Retina (tissue), 1 donor: ENCODE measurements at places on chromosomes 11 and 22.
A peak's percentile ranks its signal among the peaks of the same experiment; 100 is the strongest.

- DNase-seq = peak; percentile 89
Observed at GRCh38 chr11:45899448-45900174, 7.5 kb downstream of the FREY1 start.

DNA sequence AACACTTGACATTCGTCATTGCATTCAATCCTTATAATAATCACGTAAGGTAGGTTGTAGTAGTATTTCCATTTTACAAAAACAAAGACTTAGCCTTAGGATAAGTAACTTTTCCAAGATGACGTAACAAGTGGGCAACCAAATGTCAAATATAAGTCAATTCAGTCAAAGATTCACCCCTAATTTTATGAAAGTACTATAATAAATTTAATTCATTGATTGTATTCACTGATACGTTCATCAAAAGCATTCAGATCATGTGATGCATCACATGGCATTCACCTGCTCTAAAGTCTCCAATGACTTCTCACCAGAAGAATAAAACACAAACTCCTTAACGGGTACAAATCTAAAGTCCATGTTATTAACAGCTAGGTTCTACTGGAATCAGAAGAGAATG lies 2.1 kb downstream of the KIF18A start:
- DNase-seq = no peak

DNA sequence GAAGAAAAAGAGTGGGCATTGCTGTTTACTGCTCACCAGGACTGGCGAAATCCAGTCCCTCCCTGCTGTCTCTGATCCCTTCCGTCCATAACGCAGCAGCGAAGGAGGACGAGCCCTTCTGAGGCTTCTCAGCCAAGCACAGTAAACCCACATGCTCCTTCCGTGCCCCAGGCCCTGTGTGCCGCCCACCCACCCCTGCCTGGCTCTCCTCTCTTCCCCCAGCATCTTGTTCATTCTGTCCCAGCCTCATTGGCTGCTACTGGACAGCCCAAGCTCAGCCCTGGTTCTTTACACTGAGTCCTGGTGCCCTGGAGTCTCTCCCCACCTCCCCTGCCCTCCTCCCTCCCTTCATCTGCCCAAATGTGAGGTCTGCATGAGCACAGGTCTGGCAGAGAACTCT lies 559.7 kb downstream of the BRD1 start:
- DNase-seq = no peak

- no peak for DNase-seq
Observed at GRCh38 chr22:24973872-24974271, 21.4 kb downstream of the KIAA1671 start.

GRCh38 chr22:48594757-48595510 lies 1232.7 kb downstream of the BRD1 start:
- DNase-seq = no peak

GRCh38 chr11:61581931-61582330 lies 1.1 kb upstream of the SYT7 start:
- no peak for DNase-seq

- DNase-seq = no peak
Observed at GRCh38 chr11:113629562-113629961, 76.5 kb downstream of the TMPRSS5 start.

DNA sequence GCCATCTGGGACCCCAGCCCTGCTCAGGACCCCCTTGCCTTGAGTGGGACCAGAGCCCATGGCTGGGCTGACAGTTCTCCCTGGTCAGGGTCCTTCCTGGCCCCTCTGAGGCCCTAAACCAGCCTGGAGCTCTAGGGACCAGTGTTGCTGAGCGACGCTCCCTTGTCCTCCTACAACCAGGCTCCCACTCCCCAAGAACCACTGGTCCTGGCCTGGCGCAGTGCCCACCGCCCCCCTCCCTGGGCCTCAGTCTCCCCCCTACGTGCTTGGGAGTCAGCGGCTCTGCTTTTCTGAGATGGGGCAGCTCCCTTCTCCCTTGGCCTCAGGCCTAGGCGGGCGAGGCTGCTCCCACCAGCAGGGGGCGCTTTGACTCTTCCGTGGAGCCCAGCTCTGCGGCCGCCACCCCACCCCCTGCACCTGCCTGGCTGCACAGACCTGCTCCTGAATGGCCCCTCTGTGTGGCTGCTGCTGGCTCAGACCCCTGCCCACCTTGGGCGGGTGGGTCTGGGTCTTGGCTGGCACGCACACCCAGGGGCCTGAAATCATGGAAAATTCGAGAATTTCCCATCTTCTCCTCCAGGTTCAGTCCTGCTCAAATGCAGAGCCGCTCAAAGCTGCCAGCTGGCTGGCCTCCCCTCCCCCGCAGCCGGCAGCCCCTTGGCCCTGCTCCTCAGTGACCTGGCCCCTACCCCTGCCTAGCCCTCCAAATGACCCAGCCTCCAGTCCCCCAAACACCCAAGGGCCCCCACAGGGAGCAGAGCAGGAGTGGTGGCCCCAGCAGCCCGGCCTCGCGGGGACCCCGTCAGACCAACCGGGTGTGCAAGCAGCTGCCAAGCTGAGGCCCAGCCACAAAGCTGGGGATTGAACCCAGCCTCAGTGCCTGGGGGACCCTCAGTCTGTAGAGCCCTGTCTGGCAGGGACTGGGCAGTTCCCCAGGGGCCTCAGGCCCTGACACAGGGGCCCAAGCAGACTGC lies 9.1 kb downstream of the PRR33 start:
- peak; percentile 91 for DNase-seq

GRCh38 chr22:47599753-47600152 lies 837.3 kb downstream of the TBC1D22A start:
- no peak for DNase-seq

DNA sequence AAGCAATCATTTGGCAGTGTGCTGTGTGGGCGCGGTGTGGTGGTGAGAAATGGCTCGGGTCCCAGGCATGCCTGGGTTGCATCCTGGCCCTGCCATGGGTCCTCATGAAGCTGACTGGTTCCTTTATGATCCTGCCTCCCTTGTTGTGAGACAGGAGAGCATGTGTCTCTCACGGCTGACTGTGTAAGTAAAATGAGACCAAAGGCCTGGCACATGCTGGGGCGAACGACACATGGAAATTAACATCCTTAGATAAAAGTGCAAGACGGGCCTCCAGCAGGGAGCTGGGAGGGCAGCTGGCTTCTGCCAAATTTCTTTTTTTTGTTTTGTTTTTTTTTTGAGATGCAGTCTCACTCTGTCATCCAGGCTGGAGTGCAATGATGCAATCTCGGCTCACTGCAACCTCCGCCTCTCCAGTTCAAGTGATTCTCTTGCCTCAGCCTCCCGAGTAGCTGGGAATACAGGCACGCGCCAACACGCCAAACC lies 9.4 kb upstream of the FBLN1 start:
- no peak for DNase-seq

DNA sequence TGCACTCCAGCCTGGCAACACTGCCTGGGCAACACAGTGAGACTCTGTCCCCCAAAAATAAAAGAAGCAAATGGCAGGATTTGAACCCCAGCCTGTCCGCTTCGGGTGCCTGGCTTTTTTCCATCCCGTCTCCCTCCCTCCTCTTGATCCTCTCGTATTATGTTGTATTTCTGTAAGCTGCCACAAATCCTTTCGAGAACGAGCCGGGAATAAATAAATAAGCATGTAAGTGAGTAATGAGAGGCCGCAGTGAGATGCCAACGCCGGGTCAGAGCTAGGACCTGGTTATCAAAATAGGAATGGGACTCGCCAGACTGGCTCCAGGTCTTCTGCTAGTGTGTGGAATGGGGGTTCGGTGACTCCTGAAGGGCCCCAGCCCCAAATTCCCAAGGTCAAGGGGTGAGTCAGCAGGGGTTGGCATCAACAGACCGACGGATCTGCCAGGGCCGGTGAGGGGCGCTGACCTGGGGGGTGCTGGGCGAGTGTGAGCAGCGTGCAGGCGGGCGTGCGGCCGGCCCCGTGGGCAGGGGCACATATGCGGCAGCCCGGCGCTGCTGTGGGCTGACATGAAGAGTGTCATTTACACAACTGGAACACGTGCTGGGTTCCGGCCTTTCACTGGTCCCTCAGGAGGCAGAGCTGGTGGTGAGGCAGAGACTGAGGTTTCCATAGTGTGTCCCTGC lies 47.8 kb downstream of the FLRT1 start:
- no peak for DNase-seq

DNA sequence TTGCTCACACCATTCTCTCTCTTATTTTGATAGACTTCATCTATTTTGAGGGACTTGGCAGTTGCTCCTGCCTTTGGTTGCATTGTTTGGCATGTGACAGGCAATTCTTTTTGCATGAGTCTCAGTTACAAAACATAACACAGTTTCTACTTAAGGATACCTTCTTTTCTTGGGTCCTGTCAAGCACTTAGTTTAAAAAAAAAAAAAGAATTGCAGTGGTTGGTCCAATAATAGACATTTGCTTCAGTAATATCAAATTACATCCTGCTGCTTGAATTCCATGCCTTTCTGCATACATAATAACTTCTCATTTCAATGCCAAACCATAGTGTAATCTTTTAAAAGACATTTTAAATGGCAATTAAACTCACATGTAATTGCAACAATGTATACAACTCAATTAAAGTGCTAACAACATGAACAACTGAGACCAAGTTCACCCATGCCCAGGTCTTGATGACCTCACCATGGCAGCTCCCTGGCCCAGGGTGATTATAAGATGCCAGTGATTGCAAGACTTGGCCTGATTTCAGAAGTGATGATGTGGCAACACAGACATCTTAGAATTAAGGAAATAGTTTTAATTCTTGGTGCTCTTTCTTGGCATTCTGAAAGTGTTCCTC lies 32.2 kb upstream of the PLET1 start:
- no peak for DNase-seq

GRCh38 chr22:39439170-39439569 lies 17.6 kb upstream of the MGAT3 start:
- no peak for DNase-seq

DNA sequence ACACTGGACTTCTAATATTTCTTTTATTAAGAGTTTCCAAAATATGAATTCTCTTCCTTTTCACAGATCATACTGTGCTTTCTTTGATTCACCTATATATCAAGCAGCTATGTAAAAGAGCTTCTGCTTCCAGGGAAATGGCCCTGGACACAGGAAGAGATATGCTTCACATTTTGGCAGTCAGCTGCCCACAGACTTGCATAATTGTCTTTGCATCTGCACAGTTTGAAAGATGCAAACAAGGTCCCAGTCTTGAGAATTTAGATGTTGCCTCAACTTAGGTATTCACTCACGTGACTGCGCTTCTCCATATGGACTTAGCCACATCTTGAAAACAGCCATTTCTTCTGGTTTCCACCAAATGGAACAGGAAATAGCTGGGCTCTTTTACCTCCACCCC lies 92.3 kb upstream of the POU2AF2 start:
- no peak for DNase-seq

DNA sequence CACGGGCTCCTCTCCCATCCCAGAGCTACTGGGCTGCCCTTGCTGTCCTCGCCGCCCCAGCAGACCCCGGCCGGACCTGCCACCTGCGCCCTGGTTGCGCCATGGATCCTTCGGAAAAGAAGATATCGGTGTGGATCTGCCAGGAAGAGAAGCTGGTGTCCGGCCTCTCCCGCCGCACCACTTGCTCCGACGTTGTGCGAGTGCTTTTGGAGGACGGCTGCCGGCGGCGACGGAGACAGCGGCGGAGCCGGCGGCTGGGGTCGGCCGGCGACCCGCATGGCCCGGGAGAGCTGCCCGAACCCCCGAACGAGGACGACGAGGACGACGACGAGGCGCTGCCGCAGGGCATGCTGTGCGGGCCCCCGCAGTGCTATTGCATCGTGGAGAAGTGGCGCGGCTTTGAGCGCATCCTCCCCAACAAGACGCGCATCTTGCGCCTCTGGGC lies 382 bp downstream of the RASSF10 start:
- DNase-seq = peak; percentile 88

DNA sequence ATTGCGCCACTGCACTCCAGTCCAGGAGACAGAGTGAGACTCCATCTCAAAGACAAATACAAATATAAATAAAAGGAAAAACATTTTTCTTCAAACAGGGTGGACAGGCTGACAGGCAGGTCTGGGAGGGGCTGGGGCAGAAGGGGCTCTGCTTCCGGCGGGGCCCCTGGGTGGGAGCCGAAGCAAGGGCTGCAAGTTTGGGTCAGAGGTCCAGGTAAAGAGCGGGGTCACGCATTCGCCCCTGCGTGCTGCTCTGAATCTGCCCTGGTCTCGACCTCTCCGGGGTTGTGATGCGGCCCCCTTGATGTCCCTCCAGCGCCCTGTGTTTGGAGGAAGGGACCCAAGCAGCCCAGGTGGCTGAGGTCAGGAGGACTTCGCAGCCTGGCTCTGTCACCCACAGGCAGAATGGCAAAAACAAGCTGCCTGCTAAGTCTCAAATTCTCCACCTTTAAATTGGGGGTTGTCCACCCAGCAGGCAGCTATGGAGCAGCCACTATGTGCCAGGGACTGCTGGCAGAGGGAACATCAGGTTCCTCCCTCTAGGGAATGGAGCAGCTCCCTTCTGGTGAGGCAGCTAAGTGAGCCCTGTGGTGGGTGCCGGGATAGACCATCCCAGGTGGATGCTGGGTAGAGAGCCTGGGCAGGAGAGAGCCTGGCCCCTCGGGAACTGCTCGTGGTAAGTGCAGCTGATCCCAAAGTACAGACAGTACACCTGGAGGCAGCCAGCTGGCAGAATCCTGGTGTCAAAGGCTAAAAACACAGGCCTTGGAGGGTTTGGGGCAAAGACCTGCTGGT lies 10.3 kb upstream of the PHF21B start:
- DNase-seq = no peak

DNA sequence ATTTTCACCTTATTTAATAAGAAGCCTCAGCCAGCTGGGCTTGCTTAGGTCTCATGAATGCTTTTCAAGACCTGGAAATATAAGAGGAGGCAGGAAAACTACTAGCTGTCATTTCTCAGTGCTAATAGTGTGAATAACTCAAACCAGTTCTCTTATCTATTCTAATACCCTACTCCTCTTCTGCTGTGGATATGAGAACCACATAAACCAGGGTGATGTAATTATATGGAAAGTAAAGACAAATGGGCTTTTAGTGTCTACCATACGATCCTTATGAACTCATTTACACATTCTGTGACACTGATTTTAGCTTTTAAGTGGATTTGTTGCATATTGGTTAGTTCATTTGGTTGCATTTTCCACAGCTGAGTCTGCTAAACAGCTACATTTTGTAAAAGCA lies 8.6 kb downstream of the PDGFD start:
- DNase-seq = no peak

GRCh38 chr11:134750619-134751018 lies 338.6 kb upstream of the B3GAT1 start:
- peak; percentile 0 for DNase-seq

DNA sequence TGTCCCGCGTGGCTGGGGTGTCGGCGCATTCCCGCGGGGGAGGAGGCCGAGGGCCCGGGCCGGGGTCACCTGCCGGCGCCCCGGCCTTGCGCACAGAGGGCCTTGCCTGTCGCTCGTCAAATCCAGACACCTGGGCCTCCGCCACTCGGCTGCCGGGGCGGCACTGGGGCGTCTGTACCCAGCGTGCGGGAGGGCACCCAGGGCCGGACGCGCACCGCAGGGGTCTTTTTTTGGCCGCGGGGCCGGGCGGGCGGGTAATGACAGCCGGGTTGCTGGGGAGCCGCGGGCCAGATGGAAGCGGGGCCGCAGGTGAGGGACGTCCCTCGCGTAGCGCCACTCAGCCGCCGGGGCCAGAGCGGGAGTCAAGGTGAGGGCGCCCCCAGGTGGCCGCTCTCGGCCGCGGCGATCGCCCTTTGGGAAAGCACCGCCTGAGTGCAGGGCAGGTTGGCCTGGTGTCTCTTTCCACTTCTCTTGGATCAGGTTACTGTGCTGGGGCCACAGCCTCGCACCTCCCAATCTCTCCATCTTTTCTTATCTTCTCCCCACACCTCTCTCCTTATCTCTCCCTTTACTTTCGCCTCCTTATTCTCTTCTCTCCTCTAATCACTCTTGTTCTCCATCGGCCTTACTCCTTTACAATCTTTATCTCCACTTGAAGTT lies 3.5 kb downstream of the PHLDB1 start:
- peak; percentile 82 for DNase-seq
